Ureter (tissue), 1 donor: ENCODE measurements at places on chromosomes 6 and 20. TPM values are rescaled to one million over a fixed set of nuclear protein-coding genes. Genes with fewer than 3 reads are reported as not detected.

DNA sequence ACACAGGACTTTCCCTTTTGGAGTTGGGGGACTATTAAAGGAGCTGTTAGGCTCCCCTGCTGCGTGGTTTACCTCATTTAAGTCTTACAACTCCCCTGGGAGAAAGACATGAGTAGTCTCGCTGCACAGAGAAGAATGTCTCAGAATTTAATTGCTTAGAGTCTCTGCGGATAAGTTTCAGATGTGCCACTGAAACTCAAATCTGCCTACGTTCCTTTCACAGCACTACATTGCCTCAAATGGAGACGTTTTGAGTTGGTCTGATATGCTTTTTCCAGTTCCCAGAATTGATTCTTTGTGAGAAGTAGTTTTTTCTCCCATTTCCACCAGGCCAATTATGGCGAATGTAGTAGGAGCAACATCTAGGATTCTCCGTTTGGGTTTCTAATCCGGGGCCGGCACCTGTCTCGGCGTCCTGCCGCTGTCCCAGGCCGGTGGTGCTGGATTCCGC, 532 bp upstream of the SLC35F1 start:
- no peak for DNase-seq

- no peak for DNase-seq
Observed at GRCh38 chr6:113451049-113451448, 406.1 kb upstream of the MARCKS start.

Gene MUC22
- total RNA-seq, result not detected

GRCh38 chr6:86728976-86729375, 208.4 kb upstream of the HTR1E start:
- DNase-seq, result no peak

DNA sequence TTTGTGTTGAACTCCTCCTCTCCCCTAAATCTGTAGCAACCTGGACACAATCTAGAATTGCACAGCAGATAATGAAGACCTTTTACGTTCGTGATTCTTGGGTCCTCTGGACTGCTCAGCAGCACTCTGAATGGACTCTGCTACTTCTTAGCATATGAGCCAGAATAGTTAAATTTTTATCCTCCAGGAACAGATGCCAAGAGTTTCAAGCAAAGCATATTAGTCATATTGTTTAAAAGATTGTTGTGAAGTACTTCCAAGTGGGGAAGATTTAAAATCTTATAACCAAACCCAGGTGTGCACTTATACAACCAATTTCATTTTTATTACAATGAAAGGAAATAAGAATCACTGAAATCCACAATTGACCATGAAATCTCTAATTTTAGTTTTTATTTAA, 118.9 kb upstream of the EXOC2 start:
- no peak for DNase-seq

GRCh38 chr6:36329798-36330291, 6.8 kb downstream of the BNIP5 start:
- no peak for DNase-seq

Gene MOXD1
- 13.8 TPM for total RNA-seq

DNA sequence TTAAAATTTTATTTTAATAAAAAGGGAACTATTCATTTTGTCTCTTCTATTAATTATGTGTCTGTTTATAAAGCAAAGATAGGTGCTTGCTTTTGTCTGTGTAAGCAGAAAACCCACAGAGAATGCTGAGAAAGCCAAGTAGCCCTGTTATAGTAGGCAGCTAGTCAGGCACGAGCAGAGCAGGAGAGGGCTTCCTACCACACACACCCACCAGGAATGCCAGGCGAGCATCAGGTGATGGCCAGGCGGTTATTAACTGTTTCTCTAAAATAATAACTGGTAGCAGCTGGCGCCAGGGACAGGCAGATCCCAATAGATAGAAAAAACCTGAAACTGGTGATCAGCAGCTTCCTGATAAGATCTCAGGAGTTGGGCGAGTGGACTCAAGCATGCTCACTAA, 15.7 kb downstream of the C6orf15 start:
- DNase-seq, result no peak

DNA sequence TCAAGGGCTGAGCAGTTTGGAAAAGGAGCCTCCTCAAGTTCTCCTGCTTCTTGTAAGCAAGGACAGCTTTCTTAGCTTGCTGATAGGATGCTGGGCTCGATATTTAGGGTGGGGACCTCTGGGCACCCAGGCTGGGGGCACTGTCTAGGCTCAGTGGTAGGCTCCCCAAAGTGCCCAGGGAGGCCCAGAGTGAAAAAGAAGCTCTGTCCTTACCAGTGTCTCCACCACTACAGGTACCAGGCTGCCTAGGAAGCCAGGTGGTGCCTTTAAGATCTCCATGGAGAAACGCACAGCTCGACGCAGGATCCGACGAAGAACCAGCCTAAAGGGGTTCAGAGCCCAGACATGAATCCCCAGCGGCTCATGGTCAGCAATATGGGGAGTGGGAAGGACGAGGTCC, 6.4 kb downstream of the AARS2 start:
- DNase-seq, result no peak

Gene PRICKLE4
- total RNA-seq, result 14.2 TPM

Gene ADGB
- not detected for total RNA-seq

Gene PSMF1
- 184 TPM for total RNA-seq

Gene ZSCAN26
- 16.9 TPM for total RNA-seq

DNA sequence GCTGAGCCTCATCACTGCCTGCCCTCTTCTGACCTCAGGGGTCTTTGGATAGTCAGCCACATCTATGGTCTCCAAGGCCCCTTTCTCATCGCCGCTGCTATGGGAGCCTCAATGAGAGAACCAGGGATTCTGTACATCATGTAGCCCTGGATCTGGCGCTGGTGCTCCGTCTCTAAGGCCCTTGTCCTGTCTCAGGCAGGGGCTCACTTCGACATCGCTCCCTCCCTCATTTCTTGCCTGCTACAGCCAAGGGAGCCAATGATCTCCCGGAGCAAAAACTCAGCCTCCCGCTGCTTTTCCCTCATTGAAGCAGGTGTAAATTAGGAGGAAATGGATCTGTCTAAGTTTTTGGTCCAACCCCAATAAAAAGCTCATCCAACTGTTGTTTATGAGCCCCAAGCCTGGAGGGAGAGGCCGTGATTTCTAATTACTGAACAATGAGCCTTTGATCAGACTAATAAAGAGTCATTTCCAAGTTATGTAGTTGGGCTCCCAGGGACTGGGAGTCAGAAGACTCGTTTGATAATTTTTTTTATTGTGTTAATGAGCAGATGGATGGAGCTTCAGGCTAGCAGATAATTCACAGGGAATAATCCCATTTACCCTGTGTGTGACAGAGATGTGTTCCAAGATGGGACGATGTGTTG, 30.9 kb downstream of the LBP start:
- no peak for DNase-seq

GRCh38 chr6:113449051-113449450, 408.1 kb upstream of the MARCKS start:
- no peak for DNase-seq

- no peak for DNase-seq
Observed at GRCh38 chr6:157814883-157815282, 8.2 kb upstream of the SNX9 start.

DNA sequence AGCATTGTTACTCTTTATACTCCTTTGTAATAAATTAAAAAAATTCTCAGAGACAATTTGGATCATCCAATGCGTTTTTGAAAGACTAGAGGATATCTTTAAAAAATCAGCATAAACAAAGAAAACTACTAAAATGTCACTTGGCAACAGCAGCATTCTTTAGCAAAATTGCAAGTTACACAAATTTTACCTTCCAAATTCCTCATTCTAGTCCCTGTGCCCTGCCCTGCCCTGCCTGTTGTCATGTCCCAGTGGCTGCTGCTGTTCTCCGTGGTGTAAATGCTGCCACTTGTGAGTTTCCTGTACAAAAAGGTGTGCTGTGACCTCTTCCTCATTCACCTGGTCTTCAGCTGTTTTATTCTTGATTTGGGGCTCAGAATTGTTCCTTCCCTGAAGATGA, 83.2 kb downstream of the CDC5L start:
- no peak for DNase-seq

Gene PCSK2
- not detected for total RNA-seq

Gene HLA-DRA
- 297 TPM for total RNA-seq

GRCh38 chr6:121857551-121857950, 422.1 kb downstream of the GJA1 start:
- no peak for DNase-seq

Gene TENT5A
- 21.6 TPM for total RNA-seq

GRCh38 chr6:163588220-163588919, 173.9 kb downstream of the QKI start:
- DNase-seq, result no peak

DNA sequence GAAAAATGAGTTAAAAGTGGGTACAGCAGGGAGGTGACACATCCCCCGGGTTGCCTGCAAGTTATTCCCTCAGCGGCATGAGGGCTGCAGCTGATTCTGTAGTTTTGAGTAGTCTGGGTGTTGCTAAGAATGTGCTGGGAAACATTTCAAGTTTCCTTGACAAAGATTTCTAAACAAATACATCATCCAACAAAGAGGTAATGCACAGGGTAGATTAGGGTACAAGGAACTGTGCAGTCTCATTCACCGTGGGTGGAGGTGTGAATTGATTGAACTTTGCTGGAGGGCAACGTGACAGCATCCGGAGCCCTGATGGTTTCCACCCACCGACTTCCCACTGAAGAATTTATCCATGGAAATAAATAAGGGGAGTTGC, 21.8 kb downstream of the CASS4 start:
- DNase-seq, result no peak

- no peak for DNase-seq
Observed at GRCh38 chr6:29232725-29233124, 62.0 kb downstream of the OR2J2 start.

- DNase-seq, result no peak
Observed at GRCh38 chr20:31693987-31694661, 28.5 kb downstream of the BCL2L1 start.

GRCh38 chr6:37732688-37733087, 35.0 kb upstream of the MDGA1 start:
- DNase-seq, result no peak

- no peak for DNase-seq
Observed at GRCh38 chr6:30760549-30760948, 16.2 kb upstream of the IER3 start.

- DNase-seq, result no peak
Observed at GRCh38 chr20:13841206-13841605, 56.4 kb downstream of the NDUFAF5 start.

GRCh38 chr6:102229271-102229670, 835.8 kb downstream of the GRIK2 start:
- DNase-seq, result no peak

Gene RPRD1B
- total RNA-seq, result 61.3 TPM

- DNase-seq, result no peak
Observed at GRCh38 chr6:3687847-3688246, 63.7 kb downstream of the PXDC1 start.

GRCh38 chr20:5282561-5282960, 34.2 kb downstream of the PROKR2 start:
- DNase-seq, result no peak

Gene NKAIN2
- total RNA-seq, result 0.73 TPM

- DNase-seq, result no peak
Observed at GRCh38 chr6:3523271-3523670, 66.4 kb upstream of the SLC22A23 start.

Gene SHLD1
- 13.9 TPM for total RNA-seq

GRCh38 chr6:43951063-43951755, 176.0 kb downstream of the MRPL14 start:
- DNase-seq, result peak; percentile 80

- DNase-seq, result no peak
Observed at GRCh38 chr20:57938158-57939108, 228.6 kb upstream of the PMEPA1 start.

DNA sequence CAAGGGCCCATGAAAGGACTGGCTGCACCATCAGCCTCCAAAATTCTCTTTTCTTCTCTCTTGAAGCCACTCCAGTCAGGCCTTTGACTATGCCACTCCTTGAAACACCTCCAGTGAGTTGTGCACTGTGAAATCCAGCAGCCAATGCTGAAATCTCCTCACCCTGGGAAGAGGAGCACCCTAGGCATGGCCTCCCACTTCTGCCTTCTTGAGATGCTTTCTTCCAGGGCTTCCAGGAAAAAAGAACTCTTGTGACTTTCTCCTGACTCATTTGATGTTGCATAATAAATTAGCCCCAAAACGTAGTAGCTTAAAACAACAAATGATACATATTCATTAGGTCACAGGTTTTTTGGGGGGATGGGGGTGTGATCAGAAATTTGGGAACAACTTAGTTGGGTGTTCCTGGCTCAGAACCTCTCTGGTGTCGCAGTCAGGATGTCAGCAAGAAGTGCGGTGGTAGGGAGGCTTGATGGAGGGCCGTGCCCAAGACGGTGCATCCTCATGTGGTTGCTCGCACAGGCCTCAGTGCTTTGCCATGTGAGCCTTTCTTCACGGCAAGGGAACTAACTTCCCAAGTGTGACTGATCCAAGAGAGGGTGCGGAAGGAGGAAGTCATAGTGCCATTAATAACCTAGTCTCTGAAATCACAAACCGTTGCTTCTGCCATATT, 12.1 kb downstream of the NCR2 start:
- no peak for DNase-seq

GRCh38 chr6:1552296-1552761, 57.4 kb upstream of the FOXC1 start:
- no peak for DNase-seq

DNA sequence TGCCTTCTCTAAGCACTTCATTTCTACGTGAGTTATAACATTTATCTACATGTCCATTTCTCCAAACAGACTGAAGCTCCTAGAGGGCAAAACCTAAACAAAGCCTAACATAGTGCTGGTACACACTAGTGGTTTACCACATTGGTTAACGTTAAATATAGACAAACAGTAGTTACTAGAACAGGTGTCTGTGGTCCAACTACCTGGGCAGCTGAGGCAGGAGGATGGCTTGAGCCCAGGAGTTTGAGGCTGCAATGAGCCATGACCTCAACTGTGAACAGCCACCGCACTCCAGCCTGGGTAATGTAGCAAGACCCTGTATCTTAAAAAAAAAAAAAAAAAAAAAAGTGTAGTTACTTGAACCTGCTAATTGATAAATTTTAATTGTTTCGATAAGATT, 26.5 kb downstream of the PTPRK start:
- no peak for DNase-seq

DNA sequence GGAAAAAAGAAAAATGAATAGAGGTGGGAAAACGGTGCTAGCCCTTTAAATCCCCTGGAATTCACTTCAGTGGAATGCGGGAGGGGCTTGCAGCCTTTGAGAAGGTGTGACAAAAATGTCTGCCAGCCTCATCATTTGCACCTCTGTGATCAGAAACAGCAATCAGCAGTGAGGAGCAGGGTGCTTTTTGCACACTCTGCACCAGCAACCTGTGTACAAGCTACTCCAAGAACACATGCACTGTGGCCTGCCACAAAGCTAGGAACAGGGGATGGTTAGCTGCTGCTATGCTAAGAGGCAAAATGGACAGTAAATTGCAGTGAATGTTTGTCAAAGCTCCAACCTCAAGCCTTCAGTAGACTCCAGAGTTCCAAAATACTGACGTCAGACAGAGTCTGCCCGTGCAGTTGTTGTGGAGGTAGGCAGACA, 29.7 kb downstream of the GINS1 start:
- no peak for DNase-seq

DNA sequence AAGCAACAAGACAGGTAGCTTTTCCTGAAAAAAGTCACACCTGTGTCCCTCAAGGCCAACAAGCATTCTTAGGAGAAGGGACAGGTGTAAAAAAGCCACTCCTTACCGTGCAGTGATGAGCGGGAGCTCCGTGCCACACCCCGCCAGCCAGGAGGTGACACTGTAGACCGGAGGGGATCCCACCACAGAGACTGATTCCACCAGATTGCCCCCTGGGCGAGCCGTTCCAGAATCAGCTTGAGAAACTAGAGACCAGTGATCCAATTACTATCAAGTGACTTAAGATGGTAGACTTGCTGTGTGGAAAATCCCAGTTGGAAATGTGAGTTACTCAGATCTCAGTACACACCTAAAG, 37.4 kb downstream of the PKHD1 start:
- DNase-seq, result no peak

GRCh38 chr6:129472239-129472638, 237.7 kb downstream of the ARHGAP18 start:
- DNase-seq, result no peak

Gene SSTR4
- total RNA-seq, result not detected
